ENCODE measurements at places on chromosomes 4 and X.

GRCh38 chr4:80610845-80611677, 275.5 kb downstream of the CFAP299 start:
- no peak for DNase-seq

DNA sequence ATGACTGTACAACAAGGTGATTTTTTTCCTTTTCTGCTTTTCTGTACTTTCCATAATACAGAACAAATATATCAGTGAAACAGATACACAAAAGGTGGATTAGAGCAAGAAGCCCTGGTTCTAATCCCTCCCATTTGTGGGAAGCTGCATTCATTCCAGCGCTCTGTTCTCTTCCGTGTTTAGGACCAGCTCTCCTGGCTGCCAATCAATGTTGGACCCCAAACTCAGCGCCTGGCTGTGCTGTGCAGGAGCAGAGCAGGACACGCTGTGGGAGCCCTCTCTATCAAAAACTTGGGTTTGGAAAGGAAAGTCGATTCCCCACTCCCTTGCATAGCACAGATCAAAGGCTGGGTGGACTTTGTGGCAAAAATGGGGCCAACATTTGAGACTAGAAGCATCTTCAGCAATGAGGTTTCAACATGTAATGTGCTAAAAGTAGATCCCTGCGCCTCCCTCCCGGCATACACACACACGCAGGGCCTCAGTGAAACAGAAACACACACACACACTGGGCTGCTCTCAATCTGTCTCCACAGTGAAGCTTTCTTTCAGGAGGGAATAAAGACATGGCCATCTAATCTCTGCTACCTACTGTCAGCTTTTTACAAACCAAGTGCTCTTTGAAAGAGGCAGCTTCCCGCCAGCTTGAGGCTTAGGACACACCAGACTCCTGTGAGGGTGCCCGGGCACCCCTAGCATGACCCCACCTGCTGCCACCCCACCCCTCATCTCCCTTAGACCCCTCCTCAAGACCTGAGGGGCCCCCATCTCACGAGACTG, 12.2 kb downstream of the WDR1 start:
- DNase-seq, result no peak

DNA sequence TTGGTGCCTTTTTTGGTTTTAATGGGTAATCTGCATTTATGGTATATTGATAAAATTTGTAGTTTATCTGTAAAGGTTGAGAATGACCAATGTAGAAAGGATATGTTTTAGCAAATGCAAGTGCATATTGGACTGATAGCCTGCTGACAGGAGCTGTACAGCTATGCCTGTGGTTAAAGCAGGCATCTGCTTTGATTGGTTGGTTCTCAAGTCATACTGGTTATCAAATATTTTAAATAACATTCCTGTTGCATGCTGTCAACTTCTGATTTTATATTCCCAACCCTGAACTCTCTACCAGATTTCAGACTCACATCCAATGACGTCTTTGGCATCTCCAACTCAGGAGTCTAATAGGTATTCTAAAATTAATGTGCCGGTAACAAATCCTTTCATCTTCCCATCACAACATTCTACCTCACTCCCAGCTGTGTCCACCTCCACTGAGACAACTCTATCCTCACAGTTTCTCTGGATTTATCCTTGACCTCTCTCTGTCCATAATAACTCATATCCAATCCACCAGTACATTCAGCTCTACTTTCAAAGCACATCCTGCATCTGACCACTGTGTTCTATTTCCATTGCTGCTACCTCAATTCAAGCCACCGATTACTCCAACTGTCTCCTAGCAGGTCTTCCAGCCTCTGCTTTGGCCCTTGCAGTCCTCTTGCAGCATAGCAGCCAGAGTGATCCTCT, 125.7 kb downstream of the CAMK2D start:
- no peak for DNase-seq

DNA sequence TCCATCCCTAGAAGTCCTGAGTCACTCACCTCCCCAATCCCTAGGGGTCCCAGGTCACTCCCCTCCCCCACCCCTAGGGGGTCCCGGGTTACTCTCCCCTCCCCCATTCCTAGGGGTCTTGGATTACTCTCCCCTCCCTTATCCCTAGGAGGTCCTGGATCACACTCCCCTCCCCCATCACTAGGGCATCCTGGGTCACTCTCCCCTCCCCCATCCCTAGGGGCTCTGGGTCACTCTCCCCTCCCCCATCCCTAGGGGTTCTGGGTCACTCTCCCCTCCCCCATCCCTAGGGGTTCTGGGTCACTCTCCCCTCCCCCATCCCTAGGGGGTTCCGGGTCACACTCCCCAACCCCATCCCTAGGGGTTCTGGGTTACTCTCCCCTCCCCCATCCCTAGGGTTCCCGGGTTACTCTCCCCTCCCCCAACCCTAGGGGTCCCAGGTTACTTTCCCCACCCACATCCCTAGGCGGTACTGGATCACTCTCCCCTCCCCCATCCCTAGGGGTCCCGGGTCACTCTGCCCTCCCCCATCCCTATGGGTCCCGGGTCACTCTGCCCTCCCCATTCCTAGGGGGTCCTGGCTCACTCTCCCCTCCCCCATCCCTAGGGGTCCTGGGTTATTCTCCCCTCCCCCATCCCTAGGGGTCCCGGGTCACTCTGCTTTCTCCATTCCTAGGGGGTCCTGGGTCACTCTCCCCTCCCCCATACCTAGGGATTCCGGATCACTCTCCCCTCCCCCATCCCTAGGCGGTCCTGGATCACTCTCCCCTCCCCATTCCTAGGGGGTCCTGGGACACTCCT, 2.1 kb downstream of the ASMTL start:
- no peak for DNase-seq

DNA sequence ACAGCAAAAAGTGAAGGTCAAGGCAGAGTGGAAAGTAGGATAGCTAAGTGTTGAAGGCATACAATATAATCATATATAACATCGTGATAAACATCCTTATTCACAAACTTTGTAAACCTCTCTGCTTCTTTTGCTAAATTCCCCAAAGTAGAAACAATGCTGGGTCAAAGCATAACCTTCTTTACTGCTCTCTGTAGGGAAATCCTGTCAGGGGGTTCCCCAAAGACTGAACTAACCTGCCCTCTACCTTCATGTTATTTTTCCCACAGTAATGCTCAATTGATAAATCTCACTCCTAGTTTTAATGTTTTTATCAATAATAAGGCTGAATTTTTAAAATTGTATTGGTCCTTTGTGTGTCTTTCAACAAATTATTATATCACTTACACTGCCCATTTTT, 55.7 kb downstream of the DCHS2 start:
- DNase-seq, result no peak

GRCh38 chrX:151085207-151085606, 91.2 kb upstream of the GPR50 start:
- no peak for DNase-seq

GRCh38 chrX:144627947-144628346, 619.4 kb upstream of the SPANXN1 start:
- DNase-seq, result no peak

- no peak for DNase-seq
Observed at GRCh38 chr4:37628977-37629609, 57.1 kb downstream of the RELL1 start.

- no peak for DNase-seq
Observed at GRCh38 chr4:177951026-177951425, 508.8 kb upstream of the AGA start.

- DNase-seq, result no peak
Observed at GRCh38 chrX:69025802-69026301, 139.4 kb downstream of the PJA1 start.

DNA sequence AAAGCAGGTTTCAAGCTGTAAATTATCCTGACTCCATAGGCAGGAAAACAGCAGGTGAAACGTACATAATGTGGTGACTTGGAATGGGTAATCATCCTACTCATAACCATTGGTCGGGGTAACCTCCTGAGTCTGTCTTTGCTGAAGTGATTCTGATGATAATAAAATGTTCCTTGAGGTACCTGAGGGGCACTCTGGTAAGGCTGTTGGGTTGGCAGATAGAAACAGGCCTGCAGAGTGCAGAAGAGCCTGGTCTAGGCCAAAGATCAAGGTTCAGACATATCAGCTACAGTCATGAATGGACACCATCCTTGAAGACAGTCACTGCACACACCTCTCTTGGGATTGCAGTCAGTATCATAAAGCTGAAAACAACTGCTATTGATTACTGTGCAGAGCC, 174.7 kb upstream of the RPL34 start:
- DNase-seq, result no peak

DNA sequence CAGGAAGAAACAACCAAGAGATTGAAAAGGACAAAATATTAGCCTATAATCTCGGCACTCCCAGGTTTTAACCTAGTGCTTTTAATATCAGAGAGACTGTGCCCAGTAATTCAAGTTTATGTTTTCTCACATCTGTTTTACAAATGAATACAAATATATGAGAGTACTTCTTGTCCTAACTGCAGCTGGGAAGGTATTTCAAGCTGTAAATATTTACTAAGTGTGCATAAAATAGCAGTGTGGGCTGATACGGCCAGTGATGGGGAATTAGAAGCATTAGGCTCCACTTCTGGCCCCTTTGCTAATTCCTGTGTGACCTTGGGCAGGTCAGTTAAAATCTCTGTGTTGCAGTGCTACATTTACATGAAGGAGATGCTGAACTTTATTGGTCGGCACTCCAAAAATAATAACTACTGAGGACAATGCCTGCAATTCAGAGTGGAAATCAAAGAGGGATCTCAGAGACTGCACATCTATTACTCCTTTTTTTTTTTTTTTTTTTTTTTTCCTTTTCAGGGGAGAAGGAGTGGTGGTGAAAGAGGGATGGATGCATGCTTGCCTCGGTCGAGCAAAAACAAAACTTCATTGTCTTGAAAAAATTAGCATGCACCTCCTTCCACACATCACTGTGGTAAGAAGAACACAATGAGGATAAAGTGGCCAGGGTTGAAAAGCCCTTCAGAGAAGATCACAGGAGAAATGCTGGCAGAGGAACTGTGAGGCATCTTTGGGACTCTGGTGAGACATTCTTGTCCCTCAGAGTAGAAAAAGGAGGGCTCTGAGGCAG, 44.6 kb upstream of the LNX1 start:
- no peak for DNase-seq

DNA sequence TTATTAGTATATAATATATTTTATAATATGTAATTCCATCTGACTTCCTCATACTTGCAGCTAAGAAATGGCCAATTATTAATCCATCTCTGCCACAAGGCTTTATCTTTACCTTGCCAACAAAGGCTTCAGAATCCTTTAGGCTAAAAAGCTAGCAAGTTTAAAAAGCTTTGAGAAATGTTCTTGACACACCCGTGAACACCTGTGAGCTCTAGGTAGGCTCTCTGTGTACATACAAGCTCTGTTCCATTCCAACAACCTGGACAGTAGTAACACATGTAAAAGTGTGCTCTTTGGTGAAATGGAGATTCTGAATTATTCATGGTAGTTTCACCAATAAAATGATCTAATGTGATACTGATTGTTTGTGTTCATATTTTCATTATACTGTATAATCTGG, 49.7 kb upstream of the USP9X start:
- no peak for DNase-seq
